ENCODE measurements at places on chromosomes 5 and 9.

GRCh38 chr9:5871785-5872184 lies 18.9 kb upstream of the MLANA start:
- no peak for DNase-seq

- no peak for DNase-seq
These were observed 54.8 kb upstream of the RIC1 start for GRCh38 chr9:5574097-5574496.

- DNase-seq, result peak; percentile 25
These were observed 5.9 kb downstream of the MGAT4B start for GRCh38 chr5:179800696-179801201.

DNA sequence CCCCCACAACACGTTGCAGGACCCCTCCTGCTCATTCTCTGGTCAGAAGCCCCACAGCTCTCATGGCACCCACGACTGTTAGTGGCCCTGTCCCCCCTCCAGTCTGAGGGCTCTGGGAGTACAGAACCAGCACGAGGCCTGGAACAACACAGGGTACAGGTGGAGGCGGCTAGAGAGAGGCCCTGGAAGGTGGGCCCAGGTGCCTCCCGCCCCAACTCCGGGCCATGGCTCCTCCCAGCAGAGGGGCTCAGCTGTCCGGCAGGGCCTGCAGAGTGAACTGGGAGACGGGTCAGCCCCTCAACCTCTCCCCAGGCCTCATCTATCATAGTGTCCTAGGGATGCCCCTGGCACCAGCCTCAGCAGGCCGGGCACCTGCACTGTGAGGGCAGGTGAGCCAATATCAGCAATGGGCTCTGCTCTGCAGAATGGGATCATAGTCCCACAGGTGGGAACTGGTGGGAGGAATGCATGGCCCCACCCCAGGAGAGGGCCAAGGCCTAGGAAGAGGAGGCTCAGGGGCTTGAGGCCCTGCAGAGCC lies 58.6 kb downstream of the BARX1 start:
- no peak for DNase-seq

DNA sequence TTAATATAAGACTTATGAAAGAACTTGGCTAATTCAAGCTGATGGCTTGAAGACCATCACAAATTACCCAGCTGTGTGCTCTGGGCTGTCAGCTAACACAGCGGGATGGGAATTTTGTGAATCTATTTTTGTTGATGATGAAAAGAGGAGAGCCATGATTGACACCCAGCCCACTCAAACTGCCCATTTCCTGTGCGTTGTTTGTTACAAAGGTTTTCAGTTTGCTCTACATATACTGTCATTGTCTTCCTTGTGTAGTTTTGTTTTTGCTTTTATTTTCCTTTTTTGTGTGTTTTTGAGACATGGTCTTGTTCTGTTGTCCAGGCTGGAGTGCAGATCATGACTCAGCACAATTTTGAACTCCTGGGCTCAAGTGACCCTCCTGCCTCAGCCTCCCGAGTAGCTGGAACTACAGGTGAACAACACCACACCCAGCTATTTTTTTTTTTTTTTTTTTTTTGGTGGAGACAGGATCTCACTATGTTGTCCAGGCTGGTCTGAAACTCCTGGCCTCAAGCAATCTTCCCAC lies 400.3 kb downstream of the ICE1 start:
- DNase-seq, result no peak

- DNase-seq, result no peak
These were observed 11.8 kb downstream of the LMX1B start for GRCh38 chr9:126625329-126626126.

- DNase-seq, result no peak
These were observed 61.8 kb upstream of the CPLX2 start for GRCh38 chr5:175809531-175810121.

DNA sequence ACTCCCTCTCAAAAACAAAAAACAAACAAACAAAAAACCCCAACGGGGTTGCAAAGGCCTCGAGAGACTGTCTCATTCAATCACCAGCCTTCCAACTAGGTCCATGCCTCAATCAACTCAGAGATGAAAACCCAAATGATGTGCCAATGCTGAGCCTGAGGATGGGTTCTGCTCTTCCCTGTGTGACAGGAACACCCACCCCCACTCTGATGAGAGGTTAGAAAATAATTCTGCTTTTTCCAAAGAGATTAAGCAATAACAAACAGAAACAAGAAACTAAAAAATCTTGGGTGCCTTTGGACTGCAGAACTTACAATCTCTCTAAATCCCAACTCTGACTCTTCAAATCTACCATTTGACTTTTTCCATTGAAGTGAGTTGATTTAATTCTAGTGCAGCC lies 25.5 kb upstream of the FBP1 start:
- no peak for DNase-seq

GRCh38 chr9:117374076-117374725 lies 40.7 kb downstream of the ASTN2 start:
- no peak for DNase-seq

DNA sequence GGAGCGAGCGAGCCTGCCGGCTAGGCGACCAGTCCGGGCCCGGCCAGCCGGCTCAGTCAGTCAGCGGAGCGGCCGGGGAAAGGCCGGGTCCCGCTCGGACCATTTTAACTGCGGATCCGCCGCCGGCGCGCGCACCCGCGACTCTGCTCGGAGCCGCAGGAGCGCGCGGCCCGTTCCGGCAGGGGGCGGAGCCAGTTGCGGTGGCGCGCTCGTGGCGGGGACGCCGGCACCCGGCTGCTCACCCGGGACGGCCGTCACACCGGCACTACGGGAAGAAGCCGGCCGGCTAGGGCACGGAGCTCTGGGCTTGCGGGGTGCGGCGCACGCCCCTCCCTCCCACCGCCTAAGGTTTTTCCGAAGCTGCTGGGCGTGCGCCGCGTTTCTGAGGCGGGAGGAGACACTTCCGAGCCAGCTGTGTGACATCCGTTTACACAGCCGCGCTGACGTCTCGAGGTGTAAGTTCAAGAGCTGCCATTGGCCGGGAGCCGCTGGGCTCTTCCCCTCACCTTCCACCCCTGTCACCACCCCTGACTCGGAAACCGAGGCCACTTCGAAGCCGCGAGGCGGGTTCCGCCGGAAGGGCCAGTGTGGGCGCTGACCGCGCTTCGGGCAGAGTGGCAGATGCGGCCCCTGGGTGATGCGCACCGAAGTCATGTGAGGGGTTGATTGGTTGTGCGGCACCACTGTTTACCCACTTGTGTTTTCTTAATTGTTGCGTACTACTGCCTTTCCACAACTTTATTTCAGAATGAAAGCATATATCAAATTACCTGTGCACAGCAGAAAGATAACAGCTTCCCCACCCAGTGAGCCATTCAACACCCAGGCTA lies at the start of gene FBXL17:
TSS of gene FBXL17 (minus strand) at position 145 of the 830 bp plus-strand sequence.
- peak; percentile 94 for DNase-seq

DNA sequence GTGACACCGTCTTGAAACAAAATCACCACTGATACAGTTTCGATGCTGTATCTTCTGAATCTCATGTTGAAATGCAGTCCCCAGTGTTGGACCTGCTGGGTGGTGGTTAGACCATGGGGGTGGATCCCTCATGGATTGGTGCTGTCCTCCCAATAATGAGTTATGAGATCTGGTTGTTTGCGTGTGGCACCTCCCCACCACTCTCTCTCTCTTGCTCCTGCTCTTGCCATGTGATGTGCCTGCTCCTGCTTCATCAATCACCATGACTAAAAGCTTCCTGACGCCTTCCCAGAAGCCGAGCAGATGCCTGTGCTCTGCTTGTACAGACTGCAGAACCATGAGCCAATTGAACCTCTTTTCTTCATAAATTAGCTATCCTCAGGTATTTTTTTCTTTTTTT lies 15.2 kb upstream of the C5orf15 start:
- DNase-seq, result no peak

DNA sequence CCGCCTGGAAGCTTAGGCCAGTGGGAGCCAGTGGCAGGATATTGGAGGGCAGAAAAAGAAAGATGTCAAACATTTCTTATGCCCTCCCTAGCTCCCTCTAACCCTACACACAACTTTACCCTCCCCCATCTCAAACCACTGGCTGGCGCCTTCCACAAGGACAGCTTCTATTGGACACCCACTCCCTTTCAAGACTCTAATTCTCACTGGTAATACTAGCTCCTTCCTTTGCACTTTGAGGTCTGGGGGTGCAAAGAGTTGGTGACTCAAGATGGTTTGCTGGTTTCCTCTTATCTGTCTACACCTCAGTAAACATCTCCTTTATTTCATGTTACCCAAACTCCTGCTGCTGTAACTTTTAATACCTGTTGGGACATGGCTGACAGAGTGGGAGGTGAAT lies 11.6 kb upstream of the ITGA1 start:
- DNase-seq, result no peak

DNA sequence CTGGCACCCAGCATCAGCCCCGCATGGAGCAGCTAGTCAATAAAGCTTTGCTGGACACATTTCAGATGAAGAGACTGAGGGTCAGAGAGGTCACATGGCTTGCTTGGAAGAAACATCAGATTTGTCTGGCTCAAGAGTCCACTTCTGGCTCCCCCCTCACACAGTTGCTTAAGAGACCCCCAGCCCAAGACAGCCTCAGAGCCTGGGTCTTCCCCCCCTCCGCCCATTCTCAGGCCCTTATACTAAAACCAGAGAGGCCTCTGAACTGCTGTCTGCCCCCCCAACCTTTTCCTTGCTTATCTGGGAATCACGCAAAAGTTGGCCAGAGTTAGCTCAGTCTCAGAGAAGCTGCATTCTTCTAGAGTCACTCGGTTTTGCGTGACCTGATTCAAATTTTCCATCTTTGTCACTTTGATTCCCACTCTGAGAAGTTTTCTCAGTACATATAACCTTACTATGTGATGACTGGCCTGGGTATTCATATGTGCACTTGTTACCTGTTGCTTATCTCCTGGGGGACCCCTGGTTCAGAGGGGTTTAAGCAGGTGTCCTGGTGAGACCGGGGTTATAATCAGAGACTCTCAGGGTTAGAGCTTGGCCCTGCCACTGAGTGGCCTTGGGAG lies 145.4 kb upstream of the IER5L start:
- no peak for DNase-seq

DNA sequence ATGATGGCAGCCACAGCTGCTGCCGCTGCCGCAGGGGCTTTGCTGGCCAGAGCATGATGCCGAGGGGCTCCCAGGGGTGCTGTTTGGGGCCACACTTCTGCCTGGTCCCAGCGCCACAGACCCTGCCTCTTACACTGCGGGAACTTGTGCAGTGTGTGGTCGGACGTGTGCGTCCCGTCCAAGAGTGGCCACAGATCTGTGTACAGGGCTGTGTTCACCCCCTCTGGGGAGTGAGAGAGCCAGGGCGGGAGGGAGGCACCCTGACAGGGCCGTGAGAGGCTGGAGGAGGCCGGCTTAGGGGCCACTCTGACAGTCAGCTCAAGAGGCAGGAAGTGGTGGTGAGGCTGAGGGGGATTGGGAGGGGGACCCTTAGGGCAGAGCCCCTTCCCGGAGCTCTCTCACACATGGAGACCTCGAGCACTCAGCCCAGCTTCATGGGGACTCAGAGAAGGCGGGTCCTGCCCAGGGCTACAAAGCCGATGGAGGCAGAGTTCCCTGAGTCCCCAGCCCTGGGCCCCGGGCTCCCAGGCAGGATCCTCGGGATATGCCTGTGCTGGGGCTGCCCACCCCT lies 13.1 kb upstream of the CARD19 start:
- DNase-seq, result no peak

DNA sequence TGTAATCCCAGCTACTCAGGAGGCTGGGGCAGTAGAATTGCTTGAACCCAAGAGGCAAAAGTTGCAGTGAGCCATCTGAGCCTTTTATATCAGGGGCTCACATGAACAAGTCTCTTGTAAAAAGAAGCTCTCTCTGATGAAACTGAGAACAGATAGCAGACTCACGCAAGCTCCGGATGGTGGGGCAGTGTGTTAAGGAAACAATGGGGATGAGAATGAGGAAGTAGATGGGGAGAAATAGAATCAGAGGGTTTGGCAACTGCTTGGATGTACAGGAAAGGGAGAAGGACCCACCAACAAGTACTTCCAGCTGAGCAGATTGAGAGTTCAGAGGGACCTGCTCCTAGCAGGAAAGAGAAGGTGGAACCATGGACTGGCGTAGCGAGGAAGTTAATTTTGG lies 18.6 kb downstream of the TMEM252 start:
- DNase-seq, result no peak

- peak; percentile 60 for DNase-seq
These were observed 80.9 kb downstream of the GOLPH3 start for GRCh38 chr5:32092938-32093812.

- no peak for DNase-seq
These were observed 293.4 kb downstream of the EDIL3 start for GRCh38 chr5:84091127-84091799.

- DNase-seq, result no peak
These were observed 232.3 kb upstream of the PTGER4 start for GRCh38 chr5:40447438-40447837.

- DNase-seq, result no peak
These were observed 36.6 kb upstream of the KCNMB1 start for GRCh38 chr5:170425731-170426130.

DNA sequence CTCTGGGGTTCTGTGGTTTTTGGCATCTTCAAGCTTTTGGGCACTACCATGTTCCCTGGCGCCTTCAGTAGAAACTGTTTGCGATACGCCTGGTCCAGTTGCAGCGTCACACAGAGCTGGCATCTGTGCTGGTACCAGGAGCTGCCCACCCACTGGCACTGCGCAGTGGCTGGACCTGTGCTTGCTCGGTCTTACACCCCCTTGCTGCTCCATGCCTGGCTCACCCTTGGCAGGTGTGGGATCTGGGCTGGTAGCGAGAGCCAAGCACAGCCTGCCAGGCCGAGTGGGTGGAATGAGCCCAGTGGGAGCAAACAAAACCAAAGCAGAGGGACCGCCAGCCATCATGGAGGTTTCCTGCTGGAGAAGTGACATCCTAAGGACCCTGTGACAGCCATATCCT lies 170.2 kb upstream of the IRX2 start:
- no peak for DNase-seq

GRCh38 chr9:129486756-129487657 lies 133.9 kb downstream of the C9orf50 start:
- peak; percentile 84 for DNase-seq

DNA sequence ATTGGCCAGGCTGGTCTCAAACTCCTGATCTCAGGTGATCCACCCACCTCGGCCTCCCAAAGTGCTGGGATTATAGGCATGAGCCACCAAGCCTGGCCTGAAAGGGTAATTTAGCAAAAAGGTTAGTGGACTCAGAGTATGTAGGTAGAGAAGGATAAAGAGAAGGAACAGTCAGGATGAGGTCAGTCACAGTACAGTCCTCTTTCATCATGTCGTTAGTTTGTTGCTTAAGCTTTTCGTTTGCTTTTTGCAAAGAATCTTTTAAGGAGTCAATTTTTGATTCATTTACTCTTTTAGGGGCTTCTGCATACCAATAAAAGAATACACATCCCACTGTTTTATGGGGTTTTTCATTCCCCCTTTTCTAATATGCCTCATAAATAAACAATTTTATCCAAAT lies 17.8 kb upstream of the GBGT1 start:
- DNase-seq, result no peak

DNA sequence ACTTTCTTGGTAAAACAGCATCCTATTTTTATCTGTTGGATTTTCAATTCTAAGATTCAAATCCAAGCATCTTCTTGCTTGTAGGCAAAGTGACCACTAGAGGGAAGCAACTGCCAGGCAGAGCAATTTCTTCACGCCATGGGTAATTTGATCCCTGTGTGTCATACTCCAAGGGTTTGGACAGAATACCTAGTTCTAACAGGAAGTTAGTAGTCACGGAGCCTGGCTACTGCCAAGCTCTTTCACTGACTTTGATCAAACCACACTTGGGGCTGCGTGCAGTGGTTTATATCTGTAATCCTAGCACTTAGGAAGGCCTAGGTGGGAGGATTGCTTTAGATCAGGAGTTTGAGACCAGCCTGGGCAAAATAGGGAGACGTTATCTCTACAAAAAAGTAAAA lies 473.6 kb upstream of the TNC start:
- DNase-seq, result peak; percentile 64

- DNase-seq, result no peak
These were observed 390.9 kb downstream of the LRRC70 start for GRCh38 chr5:62969409-62970120.

GRCh38 chr9:114112778-114113584 lies 13.9 kb upstream of the KIF12 start:
- peak; percentile 91 for DNase-seq

Data from heart left ventricle (tissue), 16 donors.